CD4-positive, alpha-beta T cell treated with Interleukin-17A for 1 hour (primary cell): ENCODE measurements at places on chromosomes 12 and 14.

- DNase-seq = no peak
Observed at GRCh38 chr12:111274777-111275176, 94.1 kb downstream of the PHETA1 start.

DNA sequence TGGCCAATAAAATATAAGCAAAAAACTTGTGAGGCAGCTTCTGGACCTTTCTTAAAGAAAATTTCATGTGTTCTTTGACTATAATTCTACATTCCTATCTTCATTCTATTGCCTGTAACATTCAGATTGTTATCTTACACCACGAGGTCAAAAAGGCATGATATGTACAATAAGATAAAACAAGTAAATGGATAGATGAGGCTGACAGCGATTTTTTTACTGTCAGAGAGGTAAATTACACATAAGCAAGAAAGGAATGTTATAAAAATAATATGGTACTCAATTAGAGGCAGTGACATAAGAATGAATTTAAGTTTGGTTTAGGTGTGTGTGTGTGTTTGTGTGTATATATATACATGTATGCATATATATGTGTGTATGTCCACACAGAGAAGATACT lies 660.0 kb downstream of the C12orf50 start:
- DNase-seq = no peak

- DNase-seq = no peak
Observed at GRCh38 chr12:47777741-47778558, 4.9 kb downstream of the SLC48A1 start.

DNA sequence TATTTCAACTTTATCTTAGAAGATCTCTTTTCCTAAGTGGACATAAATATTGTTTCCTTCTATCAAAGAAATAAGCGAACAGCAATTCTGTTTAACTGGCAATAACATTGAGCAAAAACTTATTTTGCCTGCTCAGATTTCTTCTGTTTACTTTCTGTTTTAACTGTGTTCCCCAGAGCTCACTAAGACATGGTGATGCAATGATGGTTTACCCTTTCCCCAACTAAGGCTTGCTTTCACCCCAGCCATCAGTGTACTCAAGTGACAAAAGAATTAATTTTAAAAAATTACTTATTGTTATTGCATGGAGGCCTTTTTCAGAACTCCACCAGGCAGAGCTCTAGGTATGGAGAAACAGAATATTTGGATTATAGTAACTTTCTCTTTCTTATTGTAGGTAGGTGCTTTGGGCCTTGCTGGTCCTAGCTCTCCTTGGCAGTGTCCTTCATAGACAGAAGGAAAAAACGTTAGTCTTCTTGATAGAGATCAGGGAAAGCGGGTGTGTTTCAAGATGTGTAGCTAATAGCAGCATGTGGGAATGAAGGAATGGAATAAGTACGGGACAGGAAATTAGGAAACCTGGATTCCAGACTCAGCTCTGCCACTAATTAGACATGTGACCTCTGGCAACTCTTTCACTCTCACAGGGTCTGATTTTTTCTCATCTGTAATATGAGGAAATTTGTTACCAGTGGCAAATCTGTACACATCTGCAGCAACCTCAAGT lies 14.6 kb upstream of the DDHD1 start:
- no peak for DNase-seq

- DNase-seq = peak; percentile 99
Observed at GRCh38 chr14:23006544-23007419, 3.2 kb downstream of the C14orf93 start.

- DNase-seq = no peak
Observed at GRCh38 chr12:100187068-100187467, 13.5 kb upstream of the ACTR6 start.

GRCh38 chr14:57660208-57660607 lies 166.6 kb upstream of the CCDC198 start:
- DNase-seq = no peak

- no peak for DNase-seq
Observed at GRCh38 chr12:106506691-106507090, 76.1 kb upstream of the RFX4 start.

- no peak for DNase-seq
Observed at GRCh38 chr14:77303417-77304156, 17.1 kb downstream of the POMT2 start.

DNA sequence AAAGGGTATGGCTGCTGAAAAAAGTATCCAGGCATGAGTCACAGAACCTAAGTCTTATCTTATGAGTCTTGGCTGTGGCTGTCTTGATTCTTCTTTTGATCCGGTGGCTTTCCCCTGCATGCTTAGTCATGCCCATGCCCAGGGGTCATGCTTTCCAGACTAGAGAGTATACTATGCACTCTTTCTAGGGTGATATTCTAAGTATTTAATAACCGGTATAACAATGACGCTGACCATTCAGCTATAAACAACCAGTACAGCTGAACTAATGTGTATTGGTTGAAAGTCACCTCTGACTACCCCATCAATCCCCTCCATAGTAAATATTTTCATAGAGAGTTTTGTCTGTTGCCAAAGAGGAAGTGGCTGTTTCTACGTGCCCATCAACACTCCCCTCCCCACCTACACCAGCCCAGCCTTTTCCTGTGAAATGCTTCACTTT lies 34.7 kb upstream of the NRXN3 start:
- DNase-seq = no peak

DNA sequence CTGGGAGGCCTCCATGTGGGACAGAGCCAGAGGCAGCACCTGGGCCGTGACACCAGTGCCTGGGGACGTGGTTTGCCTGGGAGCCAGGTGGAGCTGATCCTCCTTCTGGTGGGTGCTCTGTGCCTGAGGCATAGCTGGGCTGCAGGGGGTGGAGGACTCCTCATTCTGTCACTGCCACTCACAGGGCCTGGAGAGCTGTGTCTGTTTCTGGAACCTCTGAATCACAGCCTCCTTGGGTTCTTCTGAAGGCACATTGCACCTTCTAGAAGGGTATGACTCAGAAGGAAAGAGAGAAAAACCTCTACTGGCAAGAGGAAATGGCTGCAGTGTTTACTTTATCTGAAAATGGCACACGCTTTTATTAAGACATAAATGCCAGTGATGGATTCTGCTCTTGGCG lies 659.8 kb downstream of the VRK1 start:
- peak; percentile 48 for DNase-seq

GRCh38 chr12:131749618-131750315 lies 38.9 kb downstream of the SFSWAP start:
- no peak for DNase-seq

DNA sequence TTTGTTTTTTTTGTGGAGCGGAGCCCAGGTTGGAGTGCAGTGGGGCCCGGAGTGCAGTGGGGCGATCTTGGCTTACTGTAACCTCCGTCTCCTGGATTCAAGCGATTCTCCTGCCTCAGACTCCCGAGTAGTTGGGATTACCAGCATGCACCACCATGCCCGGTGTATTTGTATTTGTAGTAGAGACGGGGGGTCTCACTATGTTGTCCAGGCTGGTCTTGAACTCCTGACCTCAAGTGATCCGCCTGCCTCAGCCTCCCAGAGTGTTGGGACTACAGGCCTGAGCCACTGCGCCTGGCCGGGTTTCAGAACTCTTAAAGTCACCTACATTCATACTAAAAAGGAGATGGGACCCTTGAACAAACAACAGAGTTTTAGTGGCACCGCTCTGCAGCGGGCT lies 52.7 kb downstream of the KRT80 start:
- DNase-seq = no peak

DNA sequence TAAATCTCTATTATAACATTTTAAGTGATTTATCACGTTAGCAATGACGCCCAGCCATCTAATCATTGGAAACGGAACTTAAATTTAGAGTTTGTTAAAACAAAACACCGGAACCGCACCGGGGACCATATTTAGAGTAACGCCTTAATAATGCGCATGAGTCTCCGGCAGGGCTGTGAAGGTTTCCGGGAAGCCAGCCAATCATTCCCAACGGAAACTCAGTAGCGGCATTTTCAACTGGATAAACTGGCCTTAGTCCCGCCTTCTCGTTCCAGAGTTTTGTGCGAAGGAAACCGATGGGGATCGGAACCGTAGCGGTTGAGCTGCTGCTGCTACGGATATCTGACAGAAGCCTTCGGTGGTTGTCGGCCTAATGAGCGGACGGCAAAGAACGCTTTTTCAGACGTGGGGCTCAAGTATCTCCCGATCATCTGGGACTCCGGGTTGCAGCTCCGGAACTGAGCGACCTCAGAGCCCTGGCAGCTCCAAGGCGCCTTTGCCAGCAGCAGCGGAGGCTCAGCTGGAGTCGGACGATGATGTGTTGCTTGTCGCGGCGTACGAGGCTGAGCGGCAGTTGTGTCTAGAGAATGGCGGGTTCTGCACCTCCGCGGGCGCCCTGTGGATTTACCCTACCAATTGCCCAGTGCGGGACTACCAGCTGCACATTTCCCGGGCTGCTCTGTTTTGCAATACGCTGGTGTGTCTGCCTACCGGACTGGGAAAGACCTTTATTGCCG lies at the start of gene FANCM:
Gene FANCM, plus strand, starts transcription at position 272 of the 737 bp plus-strand sequence. Its CDS starts 102 bp downstream, at position 374.
- peak; percentile 94 for DNase-seq

DNA sequence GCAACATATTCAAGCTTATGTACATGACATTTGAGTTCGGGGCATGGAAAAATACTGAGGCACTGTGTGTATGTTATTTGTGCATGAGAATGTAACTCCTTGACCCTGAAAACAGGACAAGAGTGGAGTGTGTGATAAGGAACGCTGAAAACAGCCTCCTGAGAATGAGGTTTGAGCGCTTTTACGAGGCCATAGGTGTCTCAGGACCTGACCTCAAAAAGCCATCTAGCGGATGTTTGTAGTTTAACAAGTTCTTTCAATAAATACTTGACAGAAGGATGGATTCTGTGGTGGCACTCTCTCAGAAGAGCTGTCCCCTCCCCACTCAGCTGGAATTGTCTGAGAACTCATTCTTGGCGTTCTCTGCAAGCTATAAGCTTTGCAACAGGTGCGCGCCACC lies 350.5 kb upstream of the TMTC1 start:
- DNase-seq = no peak

DNA sequence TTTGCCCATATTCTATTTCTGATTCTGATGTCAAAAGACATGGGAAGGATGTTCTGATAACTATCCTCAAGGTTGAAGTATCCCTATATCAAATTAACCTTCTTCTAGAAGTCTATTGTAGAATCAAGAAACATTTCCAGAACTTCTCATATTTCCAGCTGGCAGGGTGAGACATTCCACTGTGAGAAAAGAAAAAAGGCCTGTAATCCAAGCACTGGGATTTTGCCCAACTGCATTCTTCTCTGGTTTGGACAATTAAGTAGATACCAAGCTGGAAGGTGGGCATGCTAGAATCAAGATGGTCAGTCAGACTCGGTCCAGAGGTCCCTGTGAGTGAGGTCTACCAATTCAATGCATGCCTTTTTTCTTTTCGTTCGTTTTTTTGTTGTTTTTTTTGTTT lies 60.9 kb downstream of the MAP3K9 start:
- no peak for DNase-seq

DNA sequence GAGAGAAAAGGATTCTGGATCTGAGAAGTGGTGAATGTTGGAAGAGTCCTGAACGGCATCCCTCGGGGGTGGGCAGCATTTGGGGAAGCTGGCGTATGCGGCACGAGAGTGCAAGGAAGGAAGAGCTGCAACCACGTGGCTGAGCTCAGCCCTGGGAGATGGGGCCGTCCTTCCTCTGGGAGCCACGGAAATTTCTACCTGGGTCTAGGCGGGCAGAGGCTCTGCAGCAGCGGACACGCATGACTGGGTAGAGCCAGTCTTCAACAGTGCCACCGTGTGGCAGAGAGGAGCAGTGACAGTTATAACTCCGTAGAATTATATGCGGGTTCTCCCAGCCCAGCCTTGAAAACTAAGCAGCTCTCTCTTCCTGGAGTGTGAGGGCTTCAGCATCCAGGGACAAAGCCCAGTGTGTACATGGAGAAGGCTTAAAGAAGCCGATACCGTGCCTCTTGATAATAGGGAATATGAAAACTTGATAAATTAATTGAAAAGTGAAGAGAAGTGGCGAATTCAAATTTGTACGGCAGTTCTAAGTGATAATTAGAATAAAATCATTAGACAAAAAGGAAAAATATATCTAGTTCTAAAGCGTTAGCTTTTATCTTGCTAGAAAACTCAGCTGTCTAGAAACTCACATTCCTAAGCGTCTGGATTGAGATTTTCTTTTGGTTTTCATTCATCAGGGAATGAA lies 82.9 kb upstream of the STXBP6 start:
- DNase-seq = peak; percentile 44

GRCh38 chr12:52317468-52318052 lies 3.6 kb downstream of the KRT83 start:
- no peak for DNase-seq

GRCh38 chr12:105480162-105480561 lies 149.7 kb downstream of the C12orf75 start:
- DNase-seq = no peak

DNA sequence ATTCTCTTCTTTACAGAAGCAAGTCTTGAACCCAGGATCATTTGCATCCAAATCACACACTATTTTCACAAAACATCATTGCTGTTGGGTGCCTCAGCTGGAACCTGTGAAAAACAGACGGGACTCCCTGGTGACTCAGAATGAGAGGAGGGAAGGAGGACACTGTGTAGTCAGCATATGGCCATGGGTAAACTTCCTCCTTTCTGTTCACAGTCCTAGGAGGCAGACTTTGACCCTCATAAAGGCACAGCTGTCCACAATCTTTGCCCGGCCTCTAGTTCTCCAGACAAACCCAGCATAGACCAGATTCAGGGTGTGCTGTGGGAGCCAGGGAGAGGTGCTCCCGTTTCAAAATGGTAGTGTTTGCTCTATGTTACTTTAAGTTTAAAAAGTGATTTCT lies 62.0 kb downstream of the DYRK2 start:
- no peak for DNase-seq

DNA sequence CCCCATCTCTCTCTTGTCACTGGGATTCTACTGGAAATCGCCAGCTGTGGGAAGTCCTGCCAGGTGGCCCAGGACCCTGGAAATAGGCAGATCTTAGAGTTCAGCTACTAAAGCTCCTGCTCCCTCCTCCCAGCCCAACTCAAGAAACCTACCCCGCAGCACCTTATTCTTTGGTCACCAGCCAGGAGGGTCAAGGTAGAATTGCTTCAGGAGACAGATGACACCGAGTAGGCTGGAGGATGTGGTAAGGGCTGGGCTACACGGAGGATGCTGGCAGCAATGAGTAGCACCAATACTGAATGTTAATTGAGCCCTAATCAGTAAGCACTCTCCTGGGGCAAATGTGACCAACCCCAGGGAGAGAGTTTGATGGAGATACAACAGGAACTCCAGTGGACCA lies 119.7 kb upstream of the VASH1 start:
- DNase-seq = no peak

GRCh38 chr14:59208224-59208814 lies 19.9 kb downstream of the DAAM1 start:
- no peak for DNase-seq

DNA sequence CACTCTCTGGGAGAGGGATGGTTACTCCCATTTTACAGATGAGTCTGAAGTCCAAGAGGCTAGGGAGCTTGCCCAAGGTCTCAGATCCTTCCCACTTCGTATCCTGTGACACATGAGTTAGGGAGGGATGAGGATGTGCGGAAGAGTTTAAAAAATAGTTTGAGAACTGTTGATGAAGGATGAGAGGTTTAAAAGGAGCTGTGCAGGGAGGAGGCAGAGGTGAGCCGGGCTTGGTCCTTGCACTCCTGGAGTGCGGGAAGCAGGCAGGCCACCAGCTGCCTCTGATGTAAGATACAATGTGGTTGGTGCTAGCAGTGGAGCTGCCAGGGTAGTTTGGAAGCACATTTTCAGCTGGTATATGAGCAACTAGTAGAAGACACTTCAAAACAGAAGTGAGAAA lies 46.5 kb downstream of the TSPAN9 start:
- no peak for DNase-seq
